ENCODE measurements at places on chromosomes 7 and 10.
A peak's percentile ranks its signal among the peaks of the same experiment; 100 is the strongest.

DNA sequence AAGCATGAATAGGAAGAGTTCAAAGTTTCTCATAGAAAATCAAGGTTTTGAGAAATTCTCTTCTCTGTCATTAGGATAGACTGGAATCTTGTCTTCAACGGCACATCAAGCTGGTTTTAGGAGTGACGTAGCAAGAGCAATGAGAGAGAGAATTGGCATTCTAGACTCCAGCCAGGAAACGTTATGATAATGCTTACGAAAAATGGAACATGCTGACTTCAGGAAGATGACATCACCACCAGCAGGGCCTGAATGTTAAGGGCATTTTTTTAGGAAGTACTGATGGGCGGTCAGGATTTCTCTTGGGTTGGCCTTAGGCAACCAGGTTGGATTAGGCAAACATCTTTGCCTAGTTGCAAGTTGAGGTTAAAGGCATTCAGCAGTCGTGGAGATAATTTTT lies 213.2 kb upstream of the CTBP2 start:
- DNase-seq = peak; percentile 5

GRCh38 chr7:4760952-4761351 lies 14.5 kb upstream of the AP5Z1 start:
- DNase-seq = no peak

DNA sequence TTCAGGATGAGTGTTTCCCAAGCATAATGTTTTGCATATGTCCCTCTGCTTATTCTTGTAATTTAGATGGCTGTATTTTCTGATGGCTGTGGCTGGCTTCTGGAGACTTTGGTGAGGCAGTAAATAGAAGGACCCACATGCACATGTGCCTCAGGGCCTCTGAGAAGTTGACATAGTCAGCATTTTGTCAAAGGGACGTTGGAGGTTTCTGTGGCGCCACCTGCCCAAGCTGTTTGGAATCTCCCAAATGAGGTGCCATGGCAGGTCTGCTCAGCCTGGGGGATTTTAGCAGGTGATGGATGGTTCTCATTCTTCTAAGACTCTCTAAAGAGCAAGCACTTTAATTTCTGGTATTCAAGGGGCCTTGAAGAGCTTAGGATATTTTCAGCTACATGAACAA lies 29.8 kb downstream of the C10orf120 start:
- no peak for DNase-seq

GRCh38 chr7:49088017-49088416 lies 163.7 kb downstream of the CDC14C start:
- no peak for DNase-seq

DNA sequence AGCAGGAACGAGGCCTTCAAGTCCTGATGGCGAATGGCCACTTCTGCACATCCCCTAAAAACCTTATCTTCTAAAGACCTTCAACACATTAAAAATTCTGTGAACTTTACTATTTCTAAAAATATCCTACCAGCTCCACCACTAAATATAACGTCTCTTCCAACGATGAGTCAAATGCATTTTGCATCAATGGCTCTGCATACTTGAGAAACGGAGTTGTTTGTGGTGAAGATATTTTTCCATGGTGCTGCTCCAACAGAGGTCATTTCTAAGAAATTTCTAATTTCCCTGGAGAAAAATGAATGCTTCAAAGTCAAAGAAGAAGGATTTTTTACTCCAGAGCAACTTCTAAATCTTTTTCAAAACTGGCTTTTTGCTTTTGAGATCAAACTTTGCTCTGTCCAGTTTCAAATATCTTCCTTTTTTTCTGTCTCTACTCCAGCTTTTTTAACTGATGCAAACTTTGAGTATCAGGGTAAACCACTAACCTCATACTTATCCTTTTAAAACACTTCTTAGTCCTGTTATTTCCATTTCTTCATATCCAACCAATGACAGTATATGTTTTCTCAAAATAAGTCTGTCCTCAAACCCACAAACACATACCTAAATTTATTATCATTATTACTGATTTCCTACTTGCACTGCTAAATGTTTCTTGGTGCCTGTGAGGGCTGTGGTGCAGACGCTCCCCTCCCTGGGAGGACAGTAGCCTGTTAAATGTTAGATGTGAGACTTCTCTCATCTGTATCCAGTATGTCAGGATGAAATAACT lies 258.1 kb downstream of the KLF6 start:
- peak; percentile 95 for DNase-seq

DNA sequence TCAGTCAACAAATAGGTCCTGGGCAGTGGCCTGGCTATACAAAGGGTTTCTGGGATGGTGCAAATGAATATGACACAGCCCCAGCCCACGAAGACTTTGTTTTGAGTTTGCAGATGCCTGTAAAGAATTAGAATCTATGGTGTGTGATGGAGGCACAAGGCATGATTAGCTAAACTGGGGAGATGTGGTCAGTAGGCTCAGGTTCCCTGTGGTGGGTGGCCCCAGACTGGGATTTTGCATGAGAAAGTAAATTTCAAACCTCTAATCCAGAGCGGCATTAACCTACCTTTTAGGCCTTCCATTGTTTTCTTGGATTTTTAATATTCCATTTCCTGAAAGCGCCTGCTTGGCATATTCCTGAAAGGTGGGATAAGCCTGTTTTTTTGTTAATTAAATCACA lies 6.4 kb upstream of the CPA5 start:
- no peak for DNase-seq

- DNase-seq = no peak
These were observed 115.1 kb downstream of the PON1 start for GRCh38 chr7:95209276-95209675.

GRCh38 chr10:119483001-119483400 lies 59.5 kb downstream of the RGS10 start:
- no peak for DNase-seq

DNA sequence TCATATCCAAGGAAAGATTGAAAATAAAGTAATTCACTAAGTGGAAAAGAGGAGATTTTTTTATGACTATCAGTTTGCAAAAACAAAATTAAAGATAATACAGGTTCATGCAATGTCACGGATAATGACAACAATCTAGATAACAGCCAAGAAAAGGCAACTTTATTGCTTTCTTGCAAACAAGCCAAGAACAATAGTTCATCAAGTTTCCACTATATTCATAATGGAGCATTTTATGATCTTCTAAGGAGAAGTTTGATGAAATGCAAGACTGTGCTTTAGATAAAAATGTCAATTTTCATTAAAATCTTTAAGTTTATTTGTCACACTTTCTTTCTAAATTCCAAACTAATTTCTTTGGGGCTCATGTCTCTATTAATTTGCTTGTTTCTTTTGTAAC lies 53.9 kb upstream of the NRP1 start:
- no peak for DNase-seq

- DNase-seq = peak; percentile 24
These were observed 504.6 kb upstream of the MKI67 start for GRCh38 chr10:128630787-128631252.

DNA sequence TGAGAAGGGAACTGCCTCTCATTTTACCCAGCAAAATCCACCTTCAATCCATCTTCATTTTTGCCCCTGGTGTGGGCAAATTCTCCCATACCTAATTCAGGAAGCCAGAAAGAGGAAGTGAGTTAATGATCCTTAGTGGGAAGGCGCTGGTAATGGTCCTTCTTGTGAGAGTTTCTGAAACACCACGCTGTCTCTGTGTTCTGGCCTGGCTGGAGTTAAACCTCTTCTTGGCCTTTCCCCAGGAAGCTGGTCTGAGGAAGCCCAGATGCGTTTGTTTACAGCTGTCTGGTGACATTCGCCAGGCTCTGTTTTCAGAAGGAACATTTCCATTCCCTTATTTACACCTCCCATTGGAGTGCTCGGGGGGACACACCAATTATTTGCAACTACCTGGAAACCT lies 24.3 kb downstream of the HTRA1 start:
- DNase-seq = no peak

GRCh38 chr7:106269254-106269961 lies 15.4 kb downstream of the NAMPT start:
- DNase-seq = peak; percentile 46

DNA sequence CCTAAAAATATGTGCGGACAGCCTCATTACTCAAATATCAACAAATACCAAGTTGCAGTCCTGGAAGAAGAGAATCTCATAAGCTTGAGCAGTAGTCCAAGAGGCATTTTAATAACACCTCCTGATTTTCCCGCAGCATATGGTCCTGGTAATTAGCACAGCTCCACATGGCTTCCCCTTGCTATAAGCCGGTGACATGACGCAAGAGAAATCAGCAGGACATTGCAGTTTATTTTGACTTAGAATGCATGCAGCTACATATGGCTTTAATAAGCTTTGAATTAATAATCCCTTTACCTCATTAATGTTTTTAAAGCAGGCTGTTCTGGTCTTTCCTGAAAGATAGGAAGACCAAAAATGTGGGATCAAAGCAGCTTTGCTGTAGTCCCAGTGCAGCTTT lies 137.6 kb downstream of the RAMP3 start:
- DNase-seq = no peak

- DNase-seq = no peak
These were observed 232.2 kb downstream of the CRPPA start for GRCh38 chr7:16189026-16189715.

GRCh38 chr7:148939128-148939755 lies 55.2 kb upstream of the EZH2 start:
- no peak for DNase-seq

GRCh38 chr10:96267234-96267705 lies 4.1 kb downstream of the BLNK start:
- DNase-seq = no peak

GRCh38 chr10:102240467-102241031 lies 763 bp downstream of the PITX3 start:
- no peak for DNase-seq
